ENCODE measurements at places on chromosomes 12 and 14. TPM values are rescaled to one million over a fixed set of nuclear protein-coding genes. Genes with fewer than 3 reads are reported as not detected.

RHNO1 gene
- total RNA-seq, result 54.4 TPM

PPM1H gene
- 8.0 TPM for total RNA-seq

COL2A1 gene
- total RNA-seq, result not detected

SPX gene
- 2.3 TPM for total RNA-seq

STAC3 gene
- total RNA-seq, result 0.27 TPM

HOXC12 gene
- total RNA-seq, result not detected

APOLD1 gene
- total RNA-seq, result 0.25 TPM

DPY19L2 gene
- 2.6 TPM for total RNA-seq

HRK gene
- total RNA-seq, result 0.43 TPM

ATP23 gene
- total RNA-seq, result 6.6 TPM

BCL2L2 gene
- total RNA-seq, result 18.7 TPM

RNASE4 gene
- 6.1 TPM for total RNA-seq

RERG gene
- total RNA-seq, result 0.22 TPM

KRT83 gene
- total RNA-seq, result 2.5 TPM

CD163L1 gene
- 0.53 TPM for total RNA-seq

CHGA gene
- 1.3 TPM for total RNA-seq

DTX3 gene
- total RNA-seq, result 18.8 TPM

IQSEC3 gene
- total RNA-seq, result not detected

KRT73 gene
- not detected for total RNA-seq

PRIMA1 gene
- total RNA-seq, result 0.24 TPM

SAMD15 gene
- 2.2 TPM for total RNA-seq
